ENCODE measurements at places on chromosomes 7 and 10.

DNA sequence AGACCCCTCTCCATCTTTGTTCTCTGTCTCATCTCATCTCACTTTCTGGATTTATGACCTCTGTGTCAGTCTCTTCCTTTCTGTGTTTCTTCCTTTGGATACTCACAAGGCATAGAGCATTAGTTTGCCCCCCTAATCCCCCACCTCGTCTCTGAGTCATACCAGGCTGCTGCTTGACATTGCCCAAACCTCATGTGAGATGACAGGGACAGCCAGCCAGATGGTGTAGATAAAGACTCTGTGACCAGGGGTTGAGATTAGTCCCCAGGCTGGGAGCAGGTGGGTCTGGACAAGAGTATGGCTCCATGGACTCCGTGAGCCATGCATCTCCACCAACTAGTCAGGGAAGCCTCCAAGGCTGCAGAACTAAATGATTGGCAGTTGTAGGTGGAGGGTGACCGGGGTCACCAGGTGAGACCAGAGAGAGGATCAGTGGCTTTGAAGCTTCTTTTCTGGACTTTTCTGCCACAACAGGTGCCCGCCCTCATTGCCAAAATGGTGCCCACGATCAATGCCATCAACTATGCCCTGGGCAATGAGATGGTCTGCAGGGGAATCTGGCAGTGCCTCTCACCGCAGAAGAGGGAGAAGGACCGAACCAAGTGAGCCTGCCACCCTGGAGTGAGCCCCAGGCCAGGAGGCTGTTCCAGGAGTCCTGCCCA is 13.3 kb downstream of the RGR start:
- DNase-seq = no peak

DNA sequence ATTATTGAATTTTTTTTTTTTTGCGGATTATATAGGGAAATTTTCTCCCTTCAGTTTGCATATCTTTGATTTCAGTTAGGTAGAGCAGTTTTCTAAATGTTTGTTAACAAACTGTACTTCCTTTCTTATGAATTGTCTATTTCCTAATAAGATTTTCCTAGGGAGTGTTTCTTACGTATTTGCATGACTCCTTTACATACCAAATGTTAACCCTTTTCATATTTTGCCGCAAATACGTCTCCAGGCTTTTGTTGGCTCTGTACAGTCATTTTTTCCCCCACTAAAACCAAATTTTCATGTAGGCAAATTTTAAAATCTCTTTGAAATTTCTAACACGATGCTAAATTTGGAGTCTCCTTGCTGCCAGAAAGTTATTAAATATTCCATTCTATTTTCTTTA is 1.9 kb upstream of the FRAT2 start:
- DNase-seq = no peak

DNA sequence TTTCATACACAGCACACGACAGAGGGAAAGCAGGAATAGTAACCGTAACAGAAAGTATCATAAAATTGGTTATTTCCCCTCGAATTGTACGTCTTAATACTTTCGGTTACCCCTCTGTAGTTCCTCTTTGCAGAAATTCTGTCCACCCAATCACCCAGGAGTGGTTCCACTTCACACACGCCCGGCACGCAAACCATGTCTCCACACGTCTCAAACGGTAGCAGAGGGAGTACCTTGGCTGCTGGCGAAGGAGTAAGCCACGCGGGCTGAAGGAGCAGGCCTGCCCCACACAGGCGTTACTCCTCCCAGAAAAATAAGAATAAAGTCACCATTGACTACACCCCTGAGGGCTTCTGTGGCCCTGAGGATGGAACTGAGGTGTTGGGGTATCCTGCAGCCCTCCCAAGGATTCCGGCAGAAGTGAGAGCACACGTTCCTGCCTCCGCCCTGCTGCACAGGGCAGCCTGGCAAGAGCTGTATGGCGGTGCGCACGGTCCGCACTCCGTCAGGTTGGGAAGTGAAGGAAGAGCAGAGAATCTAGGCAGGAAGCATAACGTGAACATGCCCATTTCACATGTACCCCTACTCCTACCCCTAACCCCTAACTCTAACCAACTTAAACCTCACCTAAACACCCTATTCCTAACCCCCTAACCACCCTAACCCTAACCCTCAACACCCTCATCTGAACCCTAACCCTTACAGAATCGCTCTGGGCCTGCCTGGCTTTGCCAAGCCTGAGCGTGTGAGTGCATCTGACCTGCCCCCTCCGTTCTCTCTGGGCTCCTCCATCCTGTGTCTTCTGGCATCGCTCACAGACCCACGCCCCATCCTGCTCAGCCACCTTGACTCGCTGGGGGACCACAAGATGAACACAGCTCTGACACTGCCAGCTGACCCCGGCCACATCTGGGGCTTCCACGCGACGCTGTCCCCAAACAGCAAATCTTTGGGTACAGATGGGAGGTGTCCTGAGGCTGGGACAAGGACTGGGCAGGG is 18.2 kb downstream of the GPR146 start:
- no peak for DNase-seq

DNA sequence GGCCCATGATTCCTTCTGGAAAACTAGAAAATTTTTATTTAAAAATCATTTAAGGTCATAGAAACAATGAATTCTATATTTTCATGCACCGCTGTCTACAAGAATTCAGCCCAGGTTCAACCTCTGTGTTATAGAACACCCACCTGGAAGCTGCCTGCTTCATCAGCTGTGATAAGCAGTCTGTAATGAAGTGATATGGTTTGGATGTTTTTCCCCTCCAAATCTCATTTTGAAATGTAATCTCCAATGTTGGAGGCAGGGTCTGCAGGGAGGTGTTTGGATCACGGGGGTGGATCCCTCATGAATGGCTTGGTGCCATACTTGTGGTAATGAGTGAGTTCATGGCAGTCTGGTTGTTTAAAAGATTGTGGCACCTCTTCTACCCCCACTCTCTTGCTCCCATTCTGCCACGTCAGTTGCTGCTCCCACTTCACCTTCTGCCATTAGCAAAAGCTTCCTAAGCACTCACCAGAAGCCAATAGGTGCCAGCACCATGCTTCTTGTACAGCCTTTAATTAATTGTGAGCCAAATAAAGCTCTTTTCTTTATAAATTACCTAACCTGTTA is 55.6 kb downstream of the MRPL32 start:
- DNase-seq = no peak

DNA sequence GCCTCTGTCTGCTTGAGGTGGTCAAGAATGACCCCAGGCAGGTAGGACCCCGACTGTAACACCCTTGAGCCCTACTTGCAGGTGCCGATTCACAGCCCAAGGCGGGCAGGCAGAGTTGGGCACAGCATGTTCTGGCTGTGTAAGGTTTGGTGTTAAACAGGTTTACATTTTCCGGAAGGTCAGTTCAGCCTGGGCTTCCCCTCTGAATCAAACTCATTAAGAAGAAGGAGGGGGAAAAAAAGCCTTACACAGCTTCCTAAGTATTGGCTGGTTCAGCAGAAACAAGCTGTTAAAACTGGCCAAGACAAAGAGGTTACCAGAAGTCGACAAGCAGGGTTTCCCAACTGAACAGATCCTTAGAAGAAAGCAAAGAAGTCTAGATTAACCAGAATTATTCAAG is 132.7 kb downstream of the PRPF18 start:
- DNase-seq = no peak

DNA sequence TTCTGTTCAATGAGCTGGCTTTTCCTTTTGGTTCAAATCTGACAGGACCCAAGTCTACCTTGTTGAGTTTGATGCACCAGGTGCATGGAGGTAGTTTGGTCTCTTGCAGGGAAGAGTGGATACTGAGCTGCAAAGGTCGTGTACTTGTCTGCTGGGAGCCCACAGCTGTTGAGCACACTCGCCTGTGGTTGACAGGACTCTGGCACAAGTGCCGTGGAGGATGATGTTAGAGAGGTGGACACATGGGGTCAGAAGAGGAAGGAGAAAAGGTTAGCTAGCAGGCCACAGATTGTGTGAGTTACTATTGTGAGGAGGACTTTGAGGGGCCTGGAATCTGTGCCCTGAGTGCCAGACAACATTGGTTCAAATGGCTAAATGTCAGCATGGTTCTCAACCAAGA is 197.3 kb downstream of the CREB5 start:
- DNase-seq = no peak

DNA sequence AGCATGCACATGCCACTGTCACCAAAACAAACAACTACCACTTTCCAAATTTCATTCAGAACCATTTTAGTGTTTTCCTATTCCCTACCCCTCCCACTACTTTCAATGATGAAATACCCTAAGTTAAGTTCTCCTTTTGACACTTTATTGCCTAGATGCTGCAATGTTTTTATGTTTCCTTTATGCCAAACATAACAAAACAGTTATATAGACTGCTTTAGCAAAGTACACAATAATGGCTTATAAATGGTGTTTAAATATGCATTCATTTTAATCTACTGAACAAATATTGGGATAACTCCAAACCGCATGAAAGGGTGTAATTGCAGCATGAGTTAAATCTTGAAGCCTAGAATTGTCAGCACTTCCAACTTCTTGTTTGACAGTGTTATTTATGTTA is 69.2 kb downstream of the PHYHIPL start:
- no peak for DNase-seq

GRCh38 chr7:105199386-105199785 is 185.4 kb downstream of the KMT2E start:
- DNase-seq = no peak

DNA sequence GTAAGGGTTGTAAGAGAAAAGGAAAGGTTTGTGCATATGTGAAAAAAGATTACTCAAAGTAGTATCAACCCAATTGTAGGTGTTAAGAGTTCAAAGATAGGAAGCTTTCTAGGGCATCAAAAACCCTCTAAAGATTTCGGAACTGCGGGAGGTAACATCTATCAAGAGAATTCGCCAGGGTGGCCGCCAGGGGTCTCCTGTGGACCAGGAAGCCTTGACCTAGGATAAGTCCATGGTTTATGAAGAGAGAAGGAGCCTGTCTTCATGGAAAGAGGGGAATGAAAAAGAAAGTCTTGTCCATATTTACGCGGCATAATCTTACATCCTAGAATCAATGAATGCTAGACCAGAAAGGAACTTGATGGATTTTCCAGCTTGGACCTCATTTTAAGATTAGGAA is 140.7 kb upstream of the CALCR start:
- peak; percentile 45 for DNase-seq

- DNase-seq = no peak
Measured at GRCh38 chr7:46486256-46487206, 565.5 kb upstream of the IGFBP3 start.

DNA sequence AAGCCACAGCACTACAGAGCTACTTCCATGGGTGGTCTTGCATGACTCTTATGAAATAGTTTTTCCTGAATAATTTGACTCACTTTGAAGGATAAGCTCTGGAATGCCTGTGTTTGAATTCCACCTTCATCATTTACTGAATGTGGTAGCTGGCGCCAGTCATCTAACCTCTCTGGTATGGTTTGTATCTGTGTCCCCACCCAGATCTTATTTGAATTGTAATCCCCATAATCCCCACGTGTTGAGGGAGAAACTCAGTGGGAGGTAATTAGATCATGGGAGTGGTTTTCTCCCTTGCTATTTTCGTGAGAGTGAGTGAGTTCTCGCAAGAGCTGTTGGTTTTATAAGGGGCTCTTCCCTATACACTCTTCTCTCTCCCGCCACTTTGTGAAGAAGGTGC is 11.2 kb upstream of the SLC13A1 start:
- DNase-seq = no peak

DNA sequence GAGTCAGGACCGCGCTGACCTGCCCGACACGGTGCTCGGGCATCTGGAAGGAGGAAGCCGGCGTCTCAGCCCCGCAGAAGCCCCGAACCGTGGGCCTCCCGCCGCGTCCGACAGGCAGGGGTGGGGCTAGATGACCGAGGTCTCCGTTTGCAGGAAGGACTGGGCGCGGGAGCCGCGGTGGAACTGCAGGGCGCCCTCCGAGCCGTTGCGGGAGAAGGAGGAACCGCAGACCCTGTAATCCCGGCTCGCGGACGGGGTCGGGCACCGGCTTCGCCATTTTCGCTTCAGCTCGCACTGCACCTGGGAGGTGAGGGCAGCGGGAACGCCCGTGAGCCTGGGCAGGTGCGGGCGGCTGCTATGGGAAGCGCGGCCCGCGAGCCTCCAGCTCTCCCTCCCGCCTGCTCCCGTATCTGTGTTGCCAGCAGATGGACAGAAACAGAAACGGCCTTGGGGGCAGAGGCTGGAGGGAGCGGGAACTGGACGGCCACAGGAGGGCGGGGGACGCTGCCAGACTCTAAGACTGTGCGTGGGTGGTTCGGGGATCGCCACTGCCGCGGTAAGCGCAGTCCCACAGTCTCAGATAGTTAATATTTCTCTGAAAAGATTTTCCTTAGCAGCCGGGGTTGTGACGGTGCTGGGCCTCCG is 114.1 kb downstream of the VIPR2 start:
- DNase-seq = peak; percentile 40

- no peak for DNase-seq
Measured at GRCh38 chr10:114970515-114970914, 32.5 kb downstream of the TRUB1 start.

- no peak for DNase-seq
Measured at GRCh38 chr7:132276234-132276630, 300.0 kb downstream of the PLXNA4 start.

DNA sequence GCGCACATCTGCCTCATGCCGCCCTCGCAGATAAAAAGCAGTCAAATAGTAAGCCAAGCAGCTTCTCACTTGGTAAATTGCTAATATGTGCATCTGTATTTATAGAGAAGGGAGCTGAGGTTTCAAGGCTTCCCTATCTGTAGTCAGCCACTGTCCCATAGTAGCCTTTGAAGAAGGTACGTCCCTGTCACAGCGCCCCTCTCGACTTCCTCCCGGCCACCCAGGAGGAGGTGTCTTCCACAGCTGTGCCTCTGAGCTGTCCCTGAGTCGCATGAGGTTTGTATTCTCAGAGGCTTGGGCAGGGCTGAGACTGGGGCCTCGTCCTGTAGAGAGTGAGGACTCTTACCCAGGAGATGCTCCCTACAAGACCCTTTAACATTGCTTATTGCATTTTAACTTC is 49.0 kb downstream of the SPOCK2 start:
- no peak for DNase-seq
